ENCODE measurements at places on chromosomes 3 and 15.

DNA sequence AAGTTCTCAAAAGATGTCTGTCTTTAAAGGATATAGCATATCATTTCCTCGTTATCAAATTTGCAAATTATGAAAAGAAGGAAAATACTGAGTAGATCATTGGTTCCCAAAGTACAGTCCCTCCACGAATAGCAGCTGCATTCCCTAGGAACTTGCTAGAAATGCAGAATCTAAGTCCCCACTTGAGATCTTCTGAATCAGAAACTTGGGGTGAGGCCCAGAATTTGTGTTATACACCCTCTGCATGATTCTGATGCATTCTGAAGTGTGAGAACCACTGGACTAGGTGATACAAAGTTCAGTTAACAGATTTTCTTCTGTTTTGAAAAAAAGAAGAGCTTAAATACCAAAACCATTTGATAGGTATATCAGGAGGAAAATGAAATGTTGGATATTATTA lies 77.1 kb downstream of the SLC25A26 start:
- no peak for DNase-seq

- DNase-seq: no peak
Measured at GRCh38 chr3:23430781-23431398, 227.8 kb downstream of the UBE2E2 start.

- DNase-seq: no peak
Measured at GRCh38 chr3:46463868-46464241, 850 bp downstream of the LTF start.

GRCh38 chr3:43879166-43879565 lies 188.4 kb downstream of the ABHD5 start:
- DNase-seq: no peak

GRCh38 chr15:64858021-64858575 lies 16.4 kb downstream of the PLEKHO2 start:
- no peak for DNase-seq

GRCh38 chr3:128067489-128067888 lies 15.3 kb downstream of the SEC61A1 start:
- no peak for DNase-seq

- no peak for DNase-seq
Measured at GRCh38 chr3:8443829-8444791, 57.5 kb upstream of the LMCD1 start.

GRCh38 chr3:152225201-152225600 lies 43.5 kb upstream of the MBNL1 start:
- DNase-seq: no peak

- DNase-seq: no peak
Measured at GRCh38 chr3:71300951-71301393, 282.6 kb downstream of the FOXP1 start.

DNA sequence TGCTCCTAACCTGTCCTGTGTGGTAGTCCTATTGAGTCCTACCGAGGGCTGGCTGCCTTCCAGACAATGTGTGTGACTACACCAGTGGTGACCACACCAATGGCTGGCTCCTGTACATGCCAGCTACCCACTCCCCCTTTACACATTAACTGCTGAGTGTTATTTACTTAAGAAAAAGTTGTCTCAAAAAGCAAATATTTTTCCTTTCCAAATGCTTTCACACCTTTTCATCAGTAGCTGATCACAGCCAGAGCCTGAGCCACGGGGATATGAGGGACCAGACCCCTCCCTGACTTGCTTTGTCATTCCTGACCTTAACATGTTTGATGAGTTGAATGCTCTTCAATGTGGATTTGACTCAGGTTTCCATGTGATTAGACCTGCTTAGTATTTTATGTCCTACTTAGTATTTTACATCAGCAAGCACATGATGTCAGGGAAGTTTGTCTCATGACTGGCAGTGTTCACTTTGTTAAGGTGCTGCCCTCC lies 29.6 kb upstream of the GREM1 start:
- no peak for DNase-seq

- DNase-seq: no peak
Measured at GRCh38 chr3:196208942-196209695, 2.1 kb downstream of the ZDHHC19 start.

DNA sequence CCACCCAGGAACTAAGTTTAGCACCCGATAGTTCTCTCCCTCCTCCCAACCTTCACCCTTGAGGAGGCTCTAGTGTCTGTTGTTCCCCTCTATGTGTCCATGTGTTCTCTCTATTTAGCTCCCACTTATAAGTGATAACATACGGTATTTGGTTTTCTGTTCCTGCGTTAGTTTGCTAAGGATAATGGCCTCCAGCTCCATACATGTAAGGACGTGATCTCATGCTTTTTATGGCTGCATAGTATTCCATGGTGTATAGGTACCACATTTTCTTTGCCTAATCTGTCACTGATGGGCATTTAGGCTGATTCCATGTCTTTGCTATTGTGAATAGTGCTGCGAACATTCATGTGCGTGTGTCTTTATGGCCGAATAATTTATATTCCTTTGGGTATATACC lies 66.9 kb upstream of the TRA2B start:
- DNase-seq: no peak

DNA sequence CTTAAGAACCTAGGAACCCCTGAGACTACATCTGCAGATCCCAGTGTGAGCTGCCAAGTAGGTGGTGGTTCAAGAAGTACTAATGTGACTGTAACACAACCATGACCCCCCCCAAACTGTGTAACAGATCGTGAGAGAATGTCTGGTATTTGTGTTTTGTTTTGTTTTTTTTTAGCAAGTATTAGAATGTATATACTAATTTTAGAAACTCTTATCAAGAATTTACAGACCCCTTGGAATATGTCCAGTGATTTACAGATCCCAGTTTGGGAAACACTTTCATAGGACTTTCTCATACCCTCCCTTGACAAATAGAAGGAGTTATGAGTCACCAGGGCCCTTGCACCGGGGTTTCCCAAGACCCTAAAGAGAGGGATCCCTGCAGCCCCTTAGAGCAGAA lies 79.8 kb downstream of the SEMA5B start:
- DNase-seq: no peak

DNA sequence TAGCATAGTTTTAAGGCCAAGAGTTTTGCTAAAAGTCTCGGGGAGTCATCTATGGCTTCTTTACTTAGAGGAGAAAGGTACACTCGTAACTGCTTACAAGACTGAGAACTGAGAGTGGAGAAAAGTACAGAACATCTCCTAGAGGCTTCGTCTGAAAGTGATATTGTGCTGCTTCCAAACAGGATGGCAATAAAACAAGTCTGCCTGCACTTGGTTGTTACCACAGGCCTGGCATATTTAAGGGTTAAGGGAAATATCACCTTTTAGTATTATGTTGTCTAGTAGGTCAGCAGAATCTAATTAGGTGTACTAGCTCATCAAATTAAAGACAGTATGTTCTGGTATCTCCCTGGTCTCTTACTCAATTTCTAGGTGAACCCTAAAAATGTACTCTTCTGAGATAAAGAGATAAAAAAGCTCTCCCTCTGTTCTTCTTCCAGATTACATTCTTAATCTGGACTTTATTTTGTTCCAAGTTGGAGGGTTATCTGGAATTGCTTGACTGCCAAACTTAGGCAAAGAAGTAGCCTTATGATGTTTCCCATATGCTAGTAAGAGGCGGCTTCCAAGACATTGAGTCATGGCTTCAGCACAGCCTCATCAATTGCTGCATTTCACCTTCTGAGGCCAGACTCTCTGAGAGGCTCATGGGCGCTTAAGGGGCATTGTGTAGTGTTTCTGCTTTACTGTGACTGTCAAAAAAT lies 181.3 kb downstream of the LSAMP start:
- no peak for DNase-seq

GRCh38 chr3:123576122-123576521 lies 8.7 kb downstream of the HACD2 start:
- DNase-seq: no peak

- DNase-seq: no peak
Measured at GRCh38 chr3:170528726-170529125, 57.1 kb downstream of the SLC7A14 start.

GRCh38 chr15:94579286-94579685 lies 347.9 kb downstream of the MCTP2 start:
- DNase-seq: no peak

- DNase-seq: no peak
Measured at GRCh38 chr15:98241032-98241554, 280.6 kb downstream of the ARRDC4 start.

DNA sequence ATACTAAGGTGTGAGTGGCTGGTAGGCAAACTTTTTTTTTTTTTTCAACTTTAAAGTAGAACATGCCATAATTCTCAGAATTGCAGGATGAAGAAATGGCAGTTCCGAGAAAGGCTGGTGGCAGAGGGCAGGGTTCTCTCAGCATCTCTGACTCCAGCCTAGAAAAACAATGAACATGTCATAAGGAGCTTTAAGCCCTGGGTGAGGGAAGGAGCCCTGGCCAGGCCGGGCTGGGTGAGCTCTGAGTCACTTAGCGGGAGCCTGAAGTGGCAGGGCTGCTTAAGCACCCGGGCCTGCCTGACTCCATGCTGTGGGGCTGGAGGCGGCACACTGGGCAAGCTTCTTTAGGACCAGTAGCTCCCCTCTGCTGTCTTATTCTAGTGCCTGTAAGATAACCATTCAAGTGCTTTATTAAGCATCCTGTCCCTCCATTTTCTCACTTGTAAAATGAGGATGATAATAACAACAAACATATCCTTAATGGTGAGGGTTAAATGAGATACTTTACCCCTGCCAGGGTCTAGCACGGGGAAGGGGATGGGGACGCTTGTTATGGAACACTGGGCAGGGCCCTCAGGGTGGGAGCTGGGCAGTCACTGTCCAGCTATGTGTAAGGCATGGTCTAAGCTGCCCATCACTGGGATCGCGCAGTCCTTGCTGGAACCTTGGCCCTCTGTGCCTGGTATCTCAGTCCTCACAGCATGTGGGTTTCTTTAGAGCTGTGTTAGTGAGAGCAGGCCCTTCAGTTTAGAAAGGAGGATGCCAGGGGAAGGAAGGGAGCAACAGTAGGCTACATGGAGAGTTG lies 18.4 kb downstream of the SMAD6 start:
- DNase-seq: no peak

DNA sequence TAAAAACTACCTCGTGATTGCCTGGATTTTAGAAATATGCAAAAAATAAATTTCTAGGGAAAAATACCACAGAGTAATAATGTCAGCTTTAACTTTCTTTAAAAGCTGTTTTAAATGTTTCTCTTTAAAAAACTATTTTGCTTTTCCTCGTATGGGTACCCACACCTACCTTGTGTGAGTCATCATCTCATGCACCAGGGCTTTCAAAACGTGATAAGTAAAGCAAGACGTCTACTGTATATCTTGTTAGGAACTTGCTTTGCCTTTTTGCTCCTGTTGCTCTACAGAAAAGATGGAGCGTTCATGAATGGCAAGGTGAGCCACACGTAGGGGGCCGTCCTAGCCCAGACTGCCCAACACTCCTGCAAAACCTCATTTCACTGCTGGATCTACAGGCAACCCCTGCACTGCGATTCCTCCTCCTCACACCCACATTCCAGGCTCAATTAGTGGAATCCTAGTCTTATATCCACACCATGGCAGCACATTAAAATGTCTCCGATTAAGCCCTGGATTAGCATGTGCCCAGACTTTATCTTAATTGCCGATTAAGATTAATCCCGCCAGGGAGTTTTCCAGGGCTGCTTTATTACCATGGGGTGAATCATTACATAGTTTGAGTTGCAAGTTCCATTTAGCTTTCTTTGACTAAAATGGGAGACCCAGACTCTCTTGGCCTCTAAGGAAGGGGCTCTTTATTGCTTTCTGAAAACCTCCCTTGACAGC lies 293.6 kb upstream of the ICE2 start:
- no peak for DNase-seq

- DNase-seq: peak; percentile 40
Measured at GRCh38 chr3:43296565-43296964, 10.2 kb downstream of the SNRK start.

- no peak for DNase-seq
Measured at GRCh38 chr15:31740203-31740602, 290.1 kb upstream of the CHRNA7 start.

DNA sequence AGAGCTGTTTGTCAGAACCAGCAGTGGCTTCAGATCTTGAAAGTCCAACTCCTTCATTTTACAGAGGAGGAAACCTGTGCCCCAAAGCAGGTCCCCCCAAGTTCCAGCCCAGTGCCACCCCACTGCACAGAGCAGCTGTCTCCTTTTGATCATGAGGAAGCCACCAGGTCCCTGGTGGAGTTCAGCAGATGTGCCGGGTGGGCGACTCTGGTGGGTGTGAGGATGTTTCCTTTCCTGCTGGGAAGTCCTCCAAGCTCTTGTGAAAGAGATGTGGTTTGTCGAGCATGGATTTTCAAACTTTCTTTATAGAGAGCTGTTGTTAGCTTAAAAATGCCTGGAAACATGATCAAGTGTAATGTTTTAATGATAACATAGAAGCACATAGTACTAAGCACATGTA lies 52.0 kb downstream of the SMAD3 start:
- no peak for DNase-seq

DNA sequence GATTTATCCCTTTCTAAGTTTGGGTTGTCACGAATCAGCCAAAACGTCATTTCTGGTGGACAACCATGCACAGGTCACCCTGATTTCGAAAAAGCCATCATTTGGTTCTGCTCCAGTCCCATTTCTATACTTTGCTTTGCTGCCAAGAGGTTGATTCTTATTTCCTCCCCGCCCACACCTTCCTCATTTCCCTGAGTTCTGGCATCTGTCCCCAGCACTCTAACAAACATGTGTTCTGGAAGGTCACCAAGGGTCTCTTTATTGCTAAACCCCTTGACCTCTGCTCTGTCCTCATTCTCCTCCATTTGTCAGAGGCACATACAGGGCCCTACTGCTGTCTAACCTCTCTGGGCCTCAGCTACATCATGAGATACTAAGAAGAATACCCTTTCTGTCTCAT lies 36.4 kb upstream of the PTPRG start:
- DNase-seq: no peak

DNA sequence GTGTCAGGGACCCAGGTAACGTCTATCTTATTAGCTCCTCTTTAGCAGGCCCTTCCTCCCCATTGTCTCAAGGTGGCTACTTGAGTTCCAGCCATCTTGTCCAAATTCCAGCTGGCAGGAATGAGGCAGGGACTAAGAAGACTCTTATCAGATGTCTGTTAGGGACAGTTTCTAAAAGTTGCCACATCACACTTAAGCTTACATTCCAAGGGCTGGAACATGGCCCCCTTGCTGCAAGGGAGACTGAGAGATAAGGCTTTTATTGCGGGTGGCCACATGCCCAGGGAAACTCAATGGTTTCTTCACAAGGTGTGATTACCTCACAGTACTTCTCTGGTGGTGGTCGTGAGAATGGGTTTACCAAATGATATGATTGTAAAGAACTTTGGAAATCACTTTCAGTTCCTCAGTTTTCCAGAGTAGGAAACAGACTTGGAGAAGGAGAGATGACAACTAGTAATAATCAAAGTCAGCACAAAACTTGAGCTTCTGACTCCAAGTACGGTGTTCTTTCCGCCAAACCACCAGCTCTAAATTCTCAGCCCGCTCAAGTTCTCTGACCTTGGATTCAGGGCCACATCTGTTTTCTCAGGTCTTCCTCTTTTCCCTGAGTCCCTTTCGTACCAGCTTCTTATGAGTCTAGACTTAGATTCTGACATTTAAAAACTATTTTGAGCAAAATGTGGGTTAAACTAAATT lies 14.2 kb downstream of the PDIA5 start:
- DNase-seq: no peak

GRCh38 chr3:40237889-40238571 lies 71.5 kb upstream of the EIF1B start:
- no peak for DNase-seq

GRCh38 chr15:82128401-82129148 lies 82.8 kb upstream of the MEX3B start:
- DNase-seq: no peak
